ENCODE measurements at places on chromosomes 6 and 20. TPM values are rescaled to one million over a fixed set of nuclear protein-coding genes. Genes with fewer than 3 reads are reported as not detected.

Gene CLPSL2
- not detected for polyA plus RNA-seq

Gene ATRN
- 4.8 TPM for polyA plus RNA-seq

Gene LPIN3
- polyA plus RNA-seq, result 12.8 TPM

Gene APOM
- 2.4 TPM for polyA plus RNA-seq

Gene MAFB
- 5.7 TPM for polyA plus RNA-seq

Gene LY6G6D
- polyA plus RNA-seq, result not detected

Gene SIM1
- not detected for polyA plus RNA-seq

Gene SIRPB2
- polyA plus RNA-seq, result 2.1 TPM

Gene PPIL6
- 0.42 TPM for polyA plus RNA-seq

Gene PAK5
- not detected for polyA plus RNA-seq

Gene ALDH5A1
- 3.0 TPM for polyA plus RNA-seq

Gene SPTLC3
- 1.6 TPM for polyA plus RNA-seq

Gene MTFR2
- 0.21 TPM for polyA plus RNA-seq

Gene CRISP3
- 0.04 TPM for polyA plus RNA-seq

Gene BTN3A1
- 5.1 TPM for polyA plus RNA-seq

Gene SLC12A5
- not detected for polyA plus RNA-seq

Gene TRIM40
- polyA plus RNA-seq, result not detected
